A673 (cell line): ENCODE measurements at places on chromosomes 13 and 19. TPM values are rescaled to one million over a fixed set of nuclear protein-coding genes. Genes with fewer than 3 reads are reported as not detected.

Gene LGALS14
- not detected in 2 replicates for total RNA-seq

Gene CYP2A7
- not detected in 2 replicates for total RNA-seq

Gene ZNF610
- total RNA-seq = 2.3 and 3.4 TPM in 2 replicates

DNA sequence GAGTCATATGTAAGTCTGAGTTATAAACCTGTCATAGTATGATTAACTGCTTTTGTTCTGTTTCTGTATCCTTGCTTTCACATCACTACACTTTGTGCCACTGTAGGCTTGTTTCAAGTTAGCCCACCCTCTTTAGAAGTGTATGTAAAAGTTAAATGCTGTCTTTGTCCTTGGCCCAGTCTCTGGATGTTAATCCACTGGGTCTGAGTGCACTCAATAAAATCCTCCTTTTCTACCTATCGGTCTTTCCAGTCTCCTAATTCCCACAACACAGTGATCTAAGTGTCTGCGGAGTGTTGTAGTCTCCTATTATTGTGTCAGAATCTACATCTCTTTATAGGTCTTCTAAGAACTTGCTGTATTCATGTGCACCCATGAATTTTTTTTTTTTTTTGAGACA lies 14.1 kb downstream of the ZNF429 start:
- no peaks in the 10 kb centered on the region for H3K4me1 ChIP-seq
- H3K27ac ChIP-seq = no peak overlapping the region
- H3K36me3 ChIP-seq = no peaks in the 10 kb centered on the region

DNA sequence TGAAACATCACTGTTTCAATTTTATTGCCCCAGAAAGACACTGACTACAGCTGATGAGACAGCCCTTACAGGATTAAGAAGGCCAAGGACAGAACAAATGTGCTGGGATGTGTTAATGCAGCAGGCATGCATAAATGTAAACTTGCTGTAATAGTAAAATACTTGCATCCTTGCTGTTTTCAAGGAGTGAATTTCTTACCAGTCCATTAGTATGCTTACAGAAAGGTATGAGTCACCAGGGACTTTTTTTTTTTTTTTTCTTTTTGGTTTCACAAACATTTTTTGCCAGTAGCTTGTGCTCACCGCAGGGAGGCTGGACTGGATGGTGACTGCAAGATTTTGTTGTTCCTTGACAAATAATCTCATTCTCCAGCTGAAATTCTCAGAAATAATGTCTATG lies 55.1 kb downstream of the GPR180 start:
- no peaks in the 10 kb centered on the region for H3K4me1 ChIP-seq
- no peaks in the 10 kb centered on the region for H3K36me3 ChIP-seq
- H3K27ac ChIP-seq = no peak overlapping the region
- DNase-seq = peak; percentile 78

DNA sequence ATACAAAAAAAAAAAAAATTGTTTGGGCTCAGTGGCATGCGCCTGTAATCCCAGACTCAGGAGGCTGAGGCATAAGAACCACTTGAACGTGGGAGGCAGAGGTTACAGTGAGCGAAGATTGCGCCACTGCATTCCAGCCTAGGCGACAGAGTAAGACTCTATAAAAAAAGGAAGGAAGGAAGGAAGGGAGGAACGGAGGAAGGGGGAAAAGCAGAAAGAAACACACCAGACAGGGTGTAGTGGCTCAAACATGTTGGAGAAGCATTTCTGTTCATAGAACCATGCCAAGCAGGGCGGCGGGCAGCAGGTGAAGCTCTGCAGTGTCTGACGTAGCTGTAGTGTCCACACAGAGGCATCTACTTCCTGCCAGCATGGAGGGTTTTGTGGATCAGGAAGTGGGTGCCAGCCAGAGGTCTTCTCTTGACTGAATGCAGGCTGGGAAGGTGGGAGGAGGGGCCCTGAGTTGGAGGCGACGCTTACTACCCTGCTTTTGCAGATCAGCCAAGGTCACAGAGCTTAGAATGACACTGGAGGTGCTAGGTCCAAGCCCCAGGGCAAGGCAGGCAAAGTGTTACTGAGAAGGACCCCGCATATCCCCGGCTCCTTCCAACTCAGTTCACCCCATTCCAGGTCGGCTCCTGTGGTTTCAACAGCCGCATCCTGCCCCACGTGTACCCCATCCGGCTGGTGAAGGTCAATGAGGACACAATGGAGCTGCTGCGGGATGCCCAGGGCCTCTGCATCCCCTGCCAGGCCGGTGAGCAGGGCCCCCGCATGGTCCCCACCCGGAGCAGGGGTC lies 11.6 kb upstream of the PGLS start:
- peaks cover 6% of the 10 kb centered on the region for H3K36me3 ChIP-seq
- no peak overlapping the region for H3K4me3 ChIP-seq
- peak; percentile 55 for DNase-seq
